ENCODE measurements at places on chromosomes 3 and 15.

DNA sequence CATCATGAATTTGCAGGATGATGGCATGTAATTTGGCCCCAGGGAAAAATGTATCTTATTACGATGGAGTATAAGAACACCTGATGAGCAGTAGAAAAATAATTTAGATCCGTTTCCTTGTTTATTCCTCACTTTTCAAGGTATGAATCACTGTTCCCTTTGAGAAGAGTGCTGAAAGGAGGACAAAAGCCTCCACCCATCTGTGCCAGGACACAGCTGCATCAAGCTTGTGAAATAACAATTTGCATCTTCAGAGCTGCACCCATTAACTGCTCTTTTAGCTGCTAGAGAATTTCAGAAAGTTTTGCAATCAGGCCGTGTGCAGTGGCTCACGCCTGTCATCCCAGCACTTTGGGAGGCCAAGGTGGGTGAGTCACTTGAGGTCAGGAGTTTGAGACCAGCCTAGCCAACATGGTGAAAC lies 9.6 kb downstream of the CLDND1 start:
- DNase-seq, result no peak

DNA sequence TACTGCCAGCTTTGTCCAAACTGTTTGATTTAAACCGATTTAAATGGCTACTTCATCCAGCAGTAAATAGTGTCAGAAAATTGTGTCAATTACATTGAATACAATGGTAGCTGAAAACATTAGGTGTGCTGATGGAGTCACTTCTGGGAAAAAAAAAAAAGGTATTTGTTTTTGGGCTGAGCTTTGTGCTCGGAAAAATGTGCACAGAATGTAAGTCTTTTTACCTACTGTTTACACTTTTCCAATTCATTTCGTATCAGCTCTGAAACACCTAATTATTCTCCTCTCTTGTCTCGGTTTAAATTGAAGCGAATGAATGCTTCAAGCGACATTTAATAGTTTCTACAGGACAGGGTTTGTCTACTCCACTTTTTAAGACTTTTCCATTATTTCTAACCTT lies 1078.4 kb downstream of the ROBO1 start:
- DNase-seq, result no peak

DNA sequence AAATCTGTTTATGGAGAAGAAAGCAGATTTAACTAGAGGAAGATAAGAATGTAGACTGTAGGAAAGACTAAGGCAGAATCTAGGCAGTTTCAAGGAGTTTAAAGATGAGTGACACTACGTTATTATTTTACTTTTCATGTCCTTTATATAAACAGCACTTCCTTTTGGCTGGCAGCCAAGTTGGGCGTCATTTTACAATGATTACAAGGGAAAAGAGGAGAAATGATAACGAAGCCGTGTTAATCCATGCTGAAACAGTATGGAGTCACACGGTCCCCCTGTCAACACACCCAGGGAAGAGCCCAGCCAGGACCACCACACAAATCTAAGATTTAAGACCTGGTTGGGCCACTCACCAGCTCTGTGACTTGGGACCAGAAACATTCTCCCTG lies 83.7 kb upstream of the NEO1 start:
- no peak for DNase-seq

- DNase-seq, result no peak
These were observed 23.8 kb upstream of the ABI3BP start for GRCh38 chr3:101017017-101017416.

DNA sequence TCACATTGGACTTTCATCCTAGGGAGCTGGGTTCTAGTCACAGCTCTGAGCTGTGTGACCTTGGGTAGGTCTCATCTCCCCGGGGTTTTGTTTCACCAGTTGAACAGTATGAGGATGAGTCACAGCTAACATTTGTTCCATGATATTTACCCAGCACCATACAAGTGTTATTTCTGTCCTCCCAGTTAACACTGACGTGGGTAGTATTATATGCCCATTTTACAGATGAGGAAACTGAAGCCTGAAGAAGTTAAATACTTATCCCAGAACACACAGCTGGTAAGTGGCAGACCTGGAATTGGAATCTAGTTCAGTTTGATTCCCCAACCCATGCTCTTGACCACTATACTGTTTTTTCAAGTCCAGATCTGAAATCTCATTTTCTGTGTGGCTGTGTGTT lies 908 bp upstream of the RARB start:
- DNase-seq, result no peak

GRCh38 chr15:49155110-49155833 lies at the start of gene COPS2:
COPS2 (minus strand) TSS chr15:49155599; CDS start chr15:49155578, 21 bp downstream.
- peak; percentile 88 for DNase-seq

DNA sequence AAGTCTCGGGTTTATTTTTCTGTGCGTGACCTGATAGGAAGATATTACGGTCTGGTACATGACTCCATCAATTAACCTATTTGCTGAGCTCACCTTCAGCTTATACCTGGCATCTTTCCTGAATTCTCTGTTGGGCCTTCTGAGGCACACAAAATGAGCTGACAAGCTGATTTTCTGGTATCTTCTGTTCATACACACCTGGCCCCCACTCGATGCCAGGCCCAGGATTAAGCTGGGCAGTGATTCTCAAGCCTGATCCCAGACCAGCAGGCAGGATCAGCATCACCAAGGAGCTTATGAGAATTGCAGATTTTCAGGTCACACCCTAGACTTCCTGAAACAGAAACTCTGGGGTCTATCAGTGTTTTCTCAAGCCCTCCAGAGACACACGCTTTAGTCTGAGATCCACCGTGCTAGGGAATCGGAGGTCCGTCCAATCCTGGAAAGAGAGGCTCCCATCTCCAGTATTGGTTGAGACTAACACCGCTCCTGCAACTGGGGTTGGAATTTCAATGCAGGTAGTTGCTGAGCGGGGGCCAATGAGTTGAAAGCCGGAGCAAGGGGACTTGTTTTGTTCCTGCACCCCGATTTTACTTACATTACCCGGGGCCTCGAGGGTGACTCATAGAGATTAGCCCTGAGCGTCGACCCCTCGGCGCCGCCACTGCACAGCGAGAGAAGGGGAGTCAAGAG lies 636 bp upstream of the EIF1B start:
- no peak for DNase-seq

GRCh38 chr3:34229876-34230275 lies 431.4 kb downstream of the PDCD6IP start:
- no peak for DNase-seq
